ENCODE measurements at places on chromosomes 13 and 19.

DNA sequence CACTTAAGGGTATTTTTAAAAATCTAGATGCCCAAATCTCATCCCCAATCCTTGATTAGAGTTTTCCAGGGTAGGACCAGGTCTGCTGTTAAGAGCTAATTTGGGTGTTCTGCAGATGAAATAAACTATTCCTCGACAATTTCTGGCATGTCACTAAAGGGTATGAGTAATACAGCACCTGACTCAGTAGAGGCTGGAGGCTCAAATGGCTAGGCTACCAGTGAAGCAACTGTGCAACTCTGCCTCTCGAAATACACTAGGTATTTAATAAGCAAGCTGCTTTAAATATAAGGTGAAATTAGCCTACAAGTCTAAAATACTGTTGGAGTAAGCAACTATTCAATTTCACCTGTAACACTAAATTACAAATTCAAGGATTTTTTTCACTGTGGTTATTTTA lies 1.5 kb downstream of the RNF6 start:
- no peak for DNase-seq

- DNase-seq: no peak
These were observed 190.0 kb upstream of the IRS2 start for GRCh38 chr13:109976206-109976997.

DNA sequence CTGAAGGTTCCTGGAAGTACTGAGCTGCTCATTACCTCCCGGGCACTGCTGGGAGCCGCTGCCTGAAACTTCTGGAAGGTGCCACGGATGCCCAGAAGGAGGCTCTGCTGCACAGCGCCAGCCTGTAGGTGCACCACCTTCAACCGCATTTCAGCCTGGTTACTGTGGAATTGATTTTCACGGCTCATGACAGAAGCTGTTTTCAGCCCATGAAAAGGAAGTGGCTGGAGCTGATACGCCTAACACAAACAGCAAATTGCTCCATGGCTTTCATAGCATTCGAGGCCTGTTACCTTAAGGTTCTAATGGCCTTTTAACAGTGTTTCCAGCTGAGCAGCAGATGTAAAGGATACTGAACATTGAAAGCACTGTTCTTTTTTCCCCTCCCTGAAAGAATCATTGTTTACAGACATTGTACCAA lies 22.0 kb downstream of the GPC6 start:
- DNase-seq: no peak

DNA sequence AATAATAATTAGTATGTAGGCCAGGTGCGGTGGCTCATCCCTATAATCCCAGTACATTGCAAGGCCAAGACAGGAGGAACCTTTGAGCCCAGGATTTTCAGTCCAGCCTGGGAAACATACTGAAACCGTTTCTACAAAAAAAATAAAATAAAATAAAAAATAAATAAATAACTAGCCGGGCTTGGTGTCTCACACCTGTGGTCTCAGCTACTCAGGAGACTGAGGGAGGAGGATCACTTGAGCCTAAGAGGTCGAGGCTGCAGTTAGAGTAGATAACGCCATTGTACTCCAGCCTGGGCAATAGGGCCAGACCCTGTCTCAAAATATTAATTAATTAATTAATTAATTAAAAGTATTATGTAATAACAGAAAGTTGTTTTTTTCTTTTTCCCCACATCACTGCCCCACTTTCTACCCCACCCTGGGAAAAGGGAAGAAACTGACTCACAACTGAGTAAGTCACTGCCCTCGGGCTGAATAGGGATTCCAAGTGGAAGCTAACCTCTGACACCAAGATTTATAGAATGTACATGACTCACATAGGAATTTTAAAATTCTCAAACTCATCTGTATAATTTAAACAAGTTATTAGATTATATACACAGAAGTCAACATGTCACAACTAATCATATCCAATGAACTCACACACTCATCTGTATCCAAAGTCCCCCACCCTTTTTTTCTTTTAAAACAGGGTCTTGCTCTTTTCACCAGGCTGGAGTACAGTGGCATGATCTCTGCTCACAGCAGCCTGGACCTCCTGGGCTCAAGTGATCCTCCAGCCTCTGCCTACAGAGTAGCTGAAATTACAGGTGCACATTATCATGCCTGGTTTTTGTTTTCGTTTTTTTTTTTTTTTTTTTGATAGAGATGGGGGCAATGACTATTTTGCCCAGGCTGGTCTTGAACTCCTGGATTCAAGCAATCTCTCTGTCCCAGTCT lies 12.5 kb downstream of the ZNF611 start:
- DNase-seq: no peak

DNA sequence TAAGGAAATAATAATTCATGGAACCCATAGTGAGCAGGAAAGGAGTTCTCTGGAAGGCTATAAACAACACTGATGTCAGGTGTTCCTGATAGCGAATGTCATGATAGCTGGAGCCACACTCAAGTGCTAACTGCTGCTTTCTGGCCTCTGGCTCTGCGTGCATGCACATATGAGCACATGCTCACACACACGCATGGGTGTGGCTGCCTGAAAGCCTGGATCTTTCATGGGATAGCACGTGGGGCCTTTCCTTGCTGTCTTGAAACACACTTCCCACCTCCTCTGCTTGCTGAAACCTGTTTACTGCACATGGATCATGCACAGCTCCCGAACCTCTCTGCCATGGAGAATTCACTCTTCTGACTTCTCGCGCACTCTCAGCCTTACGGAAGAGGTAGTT lies 207.4 kb downstream of the ATP8A2 start:
- no peak for DNase-seq

GRCh38 chr19:16207490-16208025 lies 9.8 kb downstream of the AP1M1 start:
- no peak for DNase-seq

DNA sequence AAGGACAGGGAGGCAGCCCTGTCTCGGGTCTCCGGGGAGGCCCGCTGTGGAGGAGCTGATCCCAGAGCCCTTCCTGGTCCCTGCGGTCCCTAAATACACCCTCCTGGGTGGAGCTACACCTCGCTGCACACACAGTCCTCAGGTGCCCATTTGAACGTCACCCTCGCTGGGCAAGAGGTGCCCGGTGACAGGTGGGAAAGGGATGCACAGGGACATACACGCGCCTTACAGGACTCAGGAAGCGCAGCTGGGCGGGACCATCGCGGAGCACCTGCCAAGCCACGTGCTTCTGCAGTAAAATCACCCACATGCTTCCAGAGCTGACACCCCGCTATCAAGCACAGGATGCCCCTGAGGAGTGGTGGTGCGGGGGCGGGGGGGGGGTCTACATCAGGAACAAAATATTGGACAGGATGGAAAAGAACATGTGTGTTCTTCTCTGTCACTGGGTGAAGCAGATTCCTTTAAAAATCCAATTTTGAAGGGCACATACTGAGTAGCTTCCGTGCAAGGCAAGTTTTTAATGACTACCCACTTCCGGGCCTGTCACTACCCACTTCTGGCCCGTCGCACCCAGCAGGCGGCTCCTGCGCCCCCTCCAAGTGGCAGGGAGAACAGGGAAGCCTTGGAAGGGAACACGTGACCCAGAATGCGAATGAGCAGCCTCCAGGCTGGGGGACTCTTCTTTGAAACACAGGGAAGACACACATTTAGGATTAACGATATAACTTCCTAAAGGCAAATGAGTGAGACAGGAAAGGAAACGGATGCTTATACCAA lies 78.9 kb downstream of the COL4A1 start:
- no peak for DNase-seq

GRCh38 chr13:45880242-45880641 lies 28.7 kb upstream of the SIAH3 start:
- no peak for DNase-seq

DNA sequence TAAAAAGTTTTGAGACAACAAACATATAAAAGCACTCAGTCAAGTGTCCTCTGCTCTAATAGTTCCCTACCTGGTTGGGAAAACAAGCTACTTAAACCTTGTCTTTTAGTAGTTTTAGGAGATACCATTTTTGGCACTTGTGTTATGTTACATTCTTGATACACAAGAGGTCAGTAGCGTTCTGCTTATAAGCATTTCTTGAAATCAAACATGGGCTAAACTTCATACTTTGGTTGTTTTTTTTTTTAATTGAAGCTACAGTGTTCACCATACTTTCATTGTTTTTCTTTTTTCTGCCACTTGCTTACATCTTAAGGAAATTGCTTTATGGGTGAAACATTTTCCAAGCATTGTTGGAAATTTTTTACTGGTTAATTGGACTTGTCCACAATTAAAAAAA lies 12.9 kb downstream of the NHLRC3 start:
- no peak for DNase-seq

DNA sequence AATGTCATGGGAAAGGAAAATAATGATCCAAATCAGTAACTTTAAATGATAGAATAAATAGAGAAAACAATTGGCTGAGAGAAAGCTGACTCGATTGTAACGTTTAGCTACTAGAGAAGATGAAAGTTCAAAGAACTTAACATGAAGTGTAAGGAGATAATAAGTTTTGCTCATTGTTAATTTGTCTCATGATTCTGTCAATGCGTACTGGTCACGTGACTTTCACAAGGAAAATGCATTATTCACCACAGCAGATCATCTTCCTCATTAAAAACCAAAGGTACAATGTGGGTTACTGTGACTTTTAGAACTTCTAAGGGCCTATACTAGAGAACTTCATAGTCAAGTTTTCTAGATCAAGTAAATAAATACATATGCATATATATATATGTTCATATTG lies 1207.2 kb downstream of the EFNB2 start:
- no peak for DNase-seq

DNA sequence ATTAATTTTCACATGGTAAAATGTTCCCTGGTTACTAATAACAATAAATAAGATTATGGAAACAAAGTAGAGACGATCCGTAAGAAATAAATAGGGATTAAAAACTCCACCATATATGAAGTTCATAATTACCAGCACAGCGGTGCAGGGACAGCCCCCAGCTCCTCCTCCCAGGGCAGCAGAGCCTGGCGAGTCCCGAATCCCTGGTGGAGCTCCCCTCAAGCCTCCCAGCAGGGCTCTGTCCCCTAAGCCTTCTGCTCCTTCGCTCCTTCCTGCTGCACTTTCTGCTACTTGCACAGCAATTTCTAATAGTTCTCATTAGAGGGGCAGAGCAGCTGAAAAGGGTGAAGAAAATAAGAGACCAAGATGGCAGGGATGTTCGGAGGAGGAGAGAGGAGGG lies 43.6 kb downstream of the RASA3 start:
- no peak for DNase-seq

DNA sequence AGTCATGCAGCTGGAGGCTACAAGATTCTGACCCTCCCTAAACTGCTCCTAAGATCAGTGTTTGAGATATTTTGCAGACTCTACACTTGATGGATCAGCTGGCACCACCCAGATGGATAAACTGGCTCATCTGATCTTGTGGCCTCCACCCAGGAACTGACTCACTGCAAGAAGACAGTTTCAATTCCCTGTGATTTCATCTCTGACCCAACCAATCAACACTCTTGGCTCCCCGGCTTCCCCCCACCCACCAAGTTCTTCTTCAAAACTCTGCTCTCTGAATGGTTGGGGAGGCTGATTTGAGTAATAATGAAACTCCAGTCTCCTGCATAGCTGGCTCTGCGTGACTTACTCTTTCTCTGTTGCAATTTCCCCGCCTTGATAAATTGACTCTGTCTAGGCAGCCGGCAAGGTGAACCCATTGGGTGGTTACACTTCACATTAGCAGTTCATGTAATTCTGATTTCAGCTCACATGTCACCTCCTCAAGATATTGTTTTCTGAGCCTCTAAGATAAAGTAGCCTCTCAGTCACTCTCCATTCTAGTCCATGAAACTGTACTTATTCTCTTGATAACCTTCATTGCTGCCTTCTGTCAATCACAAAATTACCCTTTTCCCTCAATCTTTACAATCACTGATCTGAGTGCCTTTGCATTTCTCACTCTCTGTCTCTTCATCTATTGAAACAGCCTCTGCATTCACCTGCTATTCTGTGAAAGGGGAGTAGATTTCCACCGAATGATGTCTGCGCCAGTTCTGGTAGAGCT lies 9.9 kb upstream of the FPR3 start:
- no peak for DNase-seq

- no peak for DNase-seq
These were observed 8.5 kb downstream of the MLLT1 start for GRCh38 chr19:6271251-6271650.

- DNase-seq: no peak
These were observed 517.2 kb upstream of the SLITRK1 start for GRCh38 chr13:84399320-84400085.

DNA sequence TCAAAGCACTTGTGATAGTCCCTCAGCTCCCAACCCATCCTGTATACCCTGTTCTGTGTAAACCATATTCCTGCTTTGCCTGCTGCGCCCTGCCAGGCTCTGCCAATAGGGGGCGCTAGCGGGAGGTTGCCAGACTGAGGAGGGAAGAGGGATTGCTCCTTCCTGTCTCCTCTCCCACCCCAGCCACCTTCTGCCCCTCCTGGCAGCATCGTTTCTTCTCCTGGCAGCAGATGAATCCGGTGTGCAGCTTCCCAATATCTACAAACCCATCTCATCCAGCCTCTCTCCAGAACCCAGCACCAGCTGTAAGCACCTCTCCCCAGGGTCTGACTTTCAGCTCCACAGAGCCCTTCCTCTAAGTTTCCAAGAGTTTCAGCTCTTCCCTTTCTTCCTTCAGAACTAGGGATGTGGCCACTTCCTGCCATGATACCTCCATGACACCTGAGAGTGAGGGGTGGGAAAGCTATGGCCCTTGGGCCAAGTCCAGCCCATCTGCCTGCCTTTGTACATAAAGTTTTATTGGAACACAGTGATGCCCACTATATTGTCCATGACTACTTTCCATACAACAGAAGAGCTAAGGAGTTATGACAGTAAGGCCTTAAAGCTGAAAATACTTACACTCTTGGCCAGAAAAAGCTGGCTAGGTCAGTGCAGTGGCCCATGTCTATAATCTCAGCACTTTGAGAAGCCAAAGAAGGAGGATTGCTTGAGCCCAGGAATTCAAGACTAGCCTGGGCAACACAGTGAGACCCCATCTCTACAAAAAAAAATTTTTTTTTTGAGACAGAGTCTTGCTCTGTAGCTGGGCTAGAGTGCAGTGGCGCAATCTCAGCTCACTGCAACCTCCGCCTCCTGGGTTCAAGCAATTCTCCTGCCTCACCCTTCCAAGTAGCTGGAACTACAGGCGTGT lies 34.5 kb upstream of the ATP1A3 start:
- DNase-seq: peak; percentile 31

DNA sequence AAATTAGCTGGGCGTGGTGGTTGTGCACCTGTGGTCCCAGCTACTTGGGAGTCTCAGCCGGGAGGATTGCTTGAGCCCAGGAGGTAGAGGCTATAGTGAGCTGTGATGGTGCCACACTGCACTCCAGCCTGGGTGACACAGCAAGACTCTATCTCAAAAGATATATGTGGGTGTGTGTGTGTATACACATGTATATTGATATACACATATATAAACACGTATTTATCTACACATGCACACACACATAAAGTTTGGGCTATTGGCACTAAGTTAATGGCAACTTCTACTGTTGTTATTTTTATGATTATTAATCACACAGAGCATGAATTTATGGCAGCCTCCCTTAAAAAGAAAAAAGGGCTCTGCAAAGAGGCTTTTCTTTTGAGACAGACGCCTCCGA lies 27.1 kb upstream of the ABCC4 start:
- no peak for DNase-seq

Data from activated T-cell treated with anti-CD3 and anti-CD28 coated beads, Interleukin-2, amount 50 U/mL, for 1 hour (primary cell).